Activated effector memory CD4-positive, alpha-beta T cell treated with anti-CD3 and anti-CD28 coated beads, Interleukin-2, amount 50 U/mL, for 16 hours (primary cell): ENCODE measurements at places on chromosomes 13 and 19.

DNA sequence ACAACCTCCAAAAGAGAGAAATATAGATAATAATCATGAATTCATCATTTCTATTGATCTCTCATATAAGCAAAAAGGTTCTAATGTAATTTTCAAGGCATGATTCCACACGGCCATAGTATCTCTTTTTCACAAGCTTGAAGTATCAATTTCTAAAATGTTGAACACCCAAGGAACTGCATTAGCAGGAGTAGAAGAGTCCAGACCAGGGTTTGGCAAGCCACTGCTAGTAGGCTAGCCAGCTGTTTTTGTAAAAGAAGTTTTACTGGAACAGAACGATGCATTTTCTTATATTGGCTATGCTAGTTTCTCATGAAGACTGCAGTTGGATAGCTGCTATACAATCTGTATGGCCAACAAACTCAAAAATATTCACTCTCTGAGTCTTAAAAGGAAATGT is 481.5 kb upstream of the MIR17HG start:
- DNase-seq, result no peak

GRCh38 chr19:1533510-1534150 is 9.8 kb downstream of the PLK5 start:
- no peak for DNase-seq

- DNase-seq, result no peak
These were observed 70.5 kb downstream of the IRS2 start for GRCh38 chr13:109715902-109716301.

DNA sequence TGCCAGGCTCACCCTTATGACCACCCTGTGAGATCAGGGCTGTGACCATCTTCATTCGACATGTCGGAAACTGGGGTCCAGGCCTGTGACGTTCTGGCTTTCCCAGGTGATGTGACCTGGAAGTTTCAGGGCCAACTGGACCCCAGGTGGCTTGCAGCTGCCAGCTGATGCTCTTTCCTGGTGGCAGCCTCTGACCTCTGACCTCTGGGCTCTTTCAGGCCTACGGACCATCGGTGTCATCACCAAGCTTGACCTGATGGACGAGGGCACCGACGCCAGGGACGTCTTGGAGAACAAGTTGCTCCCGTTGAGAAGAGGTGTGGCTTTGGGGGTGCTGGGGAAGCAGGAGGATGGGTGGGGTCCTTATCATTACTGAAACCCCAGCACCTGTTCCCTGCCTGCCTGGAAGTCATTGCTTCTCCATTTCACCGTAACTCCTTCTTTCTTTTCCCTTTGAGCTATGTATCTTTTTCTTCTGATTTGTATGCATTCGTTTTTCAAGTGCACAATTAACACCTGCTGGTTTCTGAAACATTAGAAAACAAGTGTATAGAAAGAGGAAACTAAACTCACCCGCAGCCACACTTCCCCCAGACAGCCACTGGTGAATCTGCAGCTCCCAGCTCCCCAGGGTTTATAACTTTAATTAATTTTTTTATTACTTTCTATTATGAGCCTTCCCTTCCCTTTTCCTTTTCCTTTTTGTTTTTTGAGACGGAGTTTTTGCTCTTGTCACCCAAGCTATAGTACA is 58.9 kb downstream of the TMED1 start:
- DNase-seq, result no peak

- DNase-seq, result no peak
These were observed 20.9 kb downstream of the CARM1 start for GRCh38 chr19:10892256-10892655.

- no peak for DNase-seq
These were observed 319.0 kb downstream of the ZNF536 start for GRCh38 chr19:30690935-30691818.

- DNase-seq, result no peak
These were observed 143.9 kb upstream of the TSC22D1 start for GRCh38 chr13:44719857-44720671.

GRCh38 chr13:72121466-72121865 is 254.5 kb upstream of the DACH1 start:
- no peak for DNase-seq

- peak; percentile 19 for DNase-seq
These were observed 37.7 kb upstream of the CYP4F8 start for GRCh38 chr19:15577184-15577771.

DNA sequence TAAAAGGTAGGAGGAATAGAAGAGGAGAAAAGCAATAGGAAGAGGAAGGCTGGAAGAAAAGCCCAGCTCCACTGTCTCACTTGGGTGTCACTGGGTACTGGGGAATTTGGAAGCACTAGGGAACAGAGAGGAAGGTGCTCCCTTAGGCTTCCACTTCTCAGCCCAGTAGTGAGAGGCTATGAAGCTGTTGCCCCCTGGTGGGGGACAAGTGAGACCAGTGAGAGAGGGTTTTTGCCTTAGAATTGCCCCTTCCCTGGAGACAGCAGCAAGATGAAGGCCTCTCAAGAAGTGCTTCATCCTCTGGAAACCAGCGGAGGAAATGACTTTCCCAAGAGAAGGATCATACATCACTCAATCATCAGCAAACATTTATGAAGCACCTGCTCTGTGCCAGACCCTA is 4.7 kb upstream of the ZNF606 start:
- DNase-seq, result no peak

DNA sequence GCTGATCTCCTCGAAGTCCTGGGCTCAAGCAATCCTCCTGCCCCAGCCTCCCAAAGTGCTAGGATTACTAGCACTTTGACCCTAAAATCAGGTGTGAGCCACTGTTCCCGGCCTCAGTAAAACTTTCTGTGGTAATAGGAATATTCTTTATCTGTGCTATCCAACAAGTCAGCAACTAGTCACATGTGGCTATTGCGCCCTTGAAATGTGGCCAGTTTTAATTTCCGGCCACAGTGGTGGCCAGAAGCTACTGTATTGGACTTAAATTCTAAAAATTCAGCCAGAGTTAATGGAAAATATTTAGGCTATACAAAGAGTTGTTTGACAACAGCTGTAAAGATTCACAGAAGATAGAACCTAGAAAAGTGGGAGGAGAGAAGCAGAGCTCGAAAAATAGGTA is 30.0 kb downstream of the KEAP1 start:
- no peak for DNase-seq

GRCh38 chr19:15324791-15325519 is 7.4 kb downstream of the BRD4 start:
- no peak for DNase-seq

GRCh38 chr19:2421581-2422306 is 5.6 kb downstream of the TIMM13 start:
- no peak for DNase-seq

DNA sequence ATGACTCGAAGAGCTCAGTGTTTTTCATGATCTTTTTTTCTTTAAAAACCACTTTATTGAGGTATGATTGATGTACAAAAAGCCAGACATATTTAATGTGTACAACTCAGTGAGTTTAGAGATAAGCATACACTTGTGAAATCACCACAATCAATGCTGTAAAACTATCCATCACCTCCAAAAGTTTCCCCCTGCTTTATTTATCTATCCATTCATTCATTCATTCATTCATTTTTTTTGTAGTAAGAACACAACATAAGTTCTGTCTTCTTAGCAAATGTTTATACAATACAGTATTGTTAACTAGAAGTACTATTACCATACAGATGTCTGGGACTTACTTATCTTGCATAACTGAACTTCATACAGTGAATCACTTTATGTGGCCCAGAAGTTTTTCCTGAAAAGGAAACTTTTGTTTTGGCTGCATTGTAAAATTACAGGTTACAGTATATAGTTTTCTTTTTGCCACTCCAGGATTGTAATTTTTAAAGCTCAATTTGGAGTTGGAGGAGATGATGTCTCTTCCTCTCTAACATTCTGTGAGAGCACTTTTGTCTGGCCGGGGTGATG is 6.7 kb downstream of the RAP2A start:
- no peak for DNase-seq

- no peak for DNase-seq
These were observed 21.4 kb downstream of the NAXD start for GRCh38 chr13:110636701-110637201.

- no peak for DNase-seq
These were observed 1109.6 kb upstream of the MIR17HG start for GRCh38 chr13:90237852-90238251.

DNA sequence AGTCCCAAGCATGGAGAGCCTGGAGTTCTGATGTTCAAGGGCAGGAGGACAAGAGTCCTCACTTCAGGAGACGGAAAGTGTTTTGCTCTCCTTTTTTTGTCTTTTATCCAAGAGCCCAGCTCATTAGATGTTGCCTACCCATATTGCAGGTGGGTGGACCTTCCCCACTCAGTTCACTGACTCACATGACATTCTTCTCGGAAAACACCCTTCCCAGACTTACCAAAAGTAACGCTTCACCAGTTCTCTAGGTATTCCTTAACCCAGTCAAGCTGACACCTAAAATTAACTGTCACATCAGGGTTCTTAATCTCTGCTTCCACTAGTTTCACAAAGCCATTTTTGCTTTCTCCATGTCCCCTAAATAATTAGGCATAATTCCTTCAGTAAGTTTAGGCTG is 2215.4 kb upstream of the PCDH20 start:
- DNase-seq, result no peak

DNA sequence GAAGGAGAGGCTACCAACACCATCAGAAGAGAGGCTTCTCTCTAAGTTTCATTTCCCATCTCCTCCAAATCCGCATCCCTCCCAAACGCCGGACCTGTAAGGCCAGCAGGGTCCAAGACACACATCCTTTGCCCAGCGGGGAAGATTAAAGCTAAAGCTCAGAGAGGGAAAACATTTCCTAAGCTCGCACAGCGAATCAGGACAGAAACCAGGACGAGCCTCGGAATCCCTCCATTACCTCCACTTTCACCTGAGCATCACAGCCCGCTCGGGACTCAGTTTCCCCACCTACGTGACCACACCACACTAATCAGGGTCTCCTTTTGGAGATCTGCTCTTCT is 711 bp upstream of the FOSB start:
- DNase-seq, result no peak

DNA sequence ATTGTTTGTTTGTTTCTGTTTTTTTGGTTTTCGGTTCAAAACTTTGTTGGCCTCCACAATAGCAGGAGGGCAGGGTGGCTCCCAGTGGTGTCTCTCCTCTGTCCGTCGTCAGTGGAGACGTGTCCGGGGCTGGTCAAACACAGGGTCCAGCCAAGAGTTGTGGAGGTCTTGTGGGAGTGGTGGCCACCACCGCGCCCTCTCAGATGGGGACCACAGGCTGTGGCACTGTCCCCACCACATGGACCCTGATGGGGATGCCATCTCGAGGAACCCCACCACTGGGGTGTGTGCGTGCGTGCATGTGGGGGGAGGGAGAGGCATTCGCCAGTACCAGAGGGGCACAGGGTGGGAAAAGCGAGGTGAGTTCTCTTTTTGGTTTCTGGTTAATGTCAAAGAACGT is 13.8 kb downstream of the ZNF574 start:
- DNase-seq, result no peak

DNA sequence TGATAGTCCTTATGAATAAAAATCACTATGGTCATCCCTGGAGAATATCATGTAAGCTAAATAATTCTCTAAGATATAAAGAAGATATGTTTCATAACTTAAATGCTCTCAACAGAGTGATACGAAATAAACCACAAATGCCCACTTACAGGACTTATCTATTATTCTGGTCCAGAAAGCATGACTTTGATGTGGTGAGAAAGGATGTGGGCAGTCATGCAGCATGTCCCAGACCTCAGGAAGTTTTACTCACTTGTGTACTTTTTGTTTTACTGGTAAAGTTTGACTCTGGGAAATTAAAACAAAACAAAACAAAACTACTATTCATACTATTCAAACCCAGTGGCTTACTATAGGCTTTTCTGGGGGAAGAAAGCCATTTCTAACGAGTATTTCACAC is 483.2 kb upstream of the SLITRK6 start:
- no peak for DNase-seq

GRCh38 chr13:114104655-114105520 is 27.5 kb downstream of the RASA3 start:
- peak; percentile 60 for DNase-seq

GRCh38 chr13:20258208-20258962 is 26.3 kb upstream of the GJB6 start:
- DNase-seq, result no peak
